ENCODE measurements at places on chromosomes 13 and 19.
A peak's percentile ranks its signal among the peaks of the same experiment; 100 is the strongest.

DNA sequence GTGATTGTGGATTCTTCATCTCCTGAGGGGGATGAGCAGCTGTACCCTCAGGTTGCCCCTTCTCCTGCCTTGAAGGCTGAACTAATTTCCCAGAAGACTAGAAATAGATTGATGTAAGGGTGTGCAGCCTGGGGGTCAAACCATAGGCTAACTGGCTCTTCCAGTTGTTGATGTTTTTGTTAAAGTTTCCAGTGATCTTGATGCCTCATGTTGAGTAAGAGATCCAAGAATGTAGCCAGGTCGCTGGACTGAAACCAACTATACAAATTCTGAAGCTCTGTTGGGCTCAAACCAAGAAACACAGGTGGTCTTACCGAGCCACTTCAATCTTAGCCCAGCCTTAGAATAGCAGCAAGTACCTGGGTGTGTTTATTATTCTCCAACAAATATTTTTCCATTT is 391.8 kb downstream of the KLF5 start:
- DNase-seq = no peak

- peak; percentile 41 for DNase-seq
These were observed 224.2 kb upstream of the STARD13 start for GRCh38 chr13:33509642-33510229.

- no peak for DNase-seq
These were observed 858.4 kb downstream of the SLITRK6 start for GRCh38 chr13:84940798-84941197.

- no peak for DNase-seq
These were observed 82.5 kb upstream of the MYCBP2 start for GRCh38 chr13:77409412-77409811.
